ENCODE measurements at places on chromosomes 16 and 17. TPM values are rescaled to one million over a fixed set of nuclear protein-coding genes. Genes with fewer than 3 reads are reported as not detected.

The KRTAP1-5 gene
- not detected for total RNA-seq

The SARM1 gene
- 3.6 TPM for total RNA-seq

The SLC12A3 gene
- under 0.01 TPM for total RNA-seq

The GFAP gene
- total RNA-seq, result 1.1 TPM

The MED13 gene
- total RNA-seq, result 30.5 TPM

The CSH2 gene
- not detected for total RNA-seq

The ZMYND15 gene
- total RNA-seq, result 0.23 TPM

The MILR1 gene
- total RNA-seq, result 6.2 TPM

The RNF227 gene
- 0.98 TPM for total RNA-seq

The EPOP gene
- 0.90 TPM for total RNA-seq

The FAM20A gene
- 0.08 TPM for total RNA-seq

The GP1BA gene
- total RNA-seq, result not detected

The TMC8 gene
- total RNA-seq, result not detected

The GCGR gene
- total RNA-seq, result not detected

The SLC13A2 gene
- not detected for total RNA-seq

The GSG1L gene
- not detected for total RNA-seq

The IRX3 gene
- total RNA-seq, result 2.0 TPM

The MT1E gene
- total RNA-seq, result 148 TPM

The ITGAD gene
- not detected for total RNA-seq

The MAP2K4 gene
- total RNA-seq, result 15.4 TPM

The KRTAP4-9 gene
- not detected for total RNA-seq

The SLC35G3 gene
- not detected for total RNA-seq

The KCNH6 gene
- not detected for total RNA-seq

The MAP3K14 gene
- total RNA-seq, result 1.4 TPM

The CRYM gene
- total RNA-seq, result not detected

The COG1 gene
- total RNA-seq, result 15.3 TPM

The HSPB9 gene
- not detected for total RNA-seq

The KRT39 gene
- 0.12 TPM for total RNA-seq

The PPP1R1B gene
- 3.0 TPM for total RNA-seq

The WWP2 gene
- total RNA-seq, result 15.9 TPM

The KRT32 gene
- not detected for total RNA-seq

The CD300E gene
- total RNA-seq, result not detected

The KRTAP1-1 gene
- not detected for total RNA-seq

The BTBD17 gene
- not detected for total RNA-seq

The DERL2 gene
- 23.2 TPM for total RNA-seq

The STAC2 gene
- total RNA-seq, result under 0.01 TPM

The USP10 gene
- 35.3 TPM for total RNA-seq

The UMOD gene
- total RNA-seq, result not detected

The BRIP1 gene
- total RNA-seq, result 3.5 TPM

The ENKD1 gene
- total RNA-seq, result 13.8 TPM

The GLOD4 gene
- total RNA-seq, result 32.6 TPM

The PYY gene
- not detected for total RNA-seq

The SECTM1 gene
- total RNA-seq, result 22.3 TPM

The TRIM37 gene
- total RNA-seq, result 60.4 TPM

The WNT9B gene
- not detected for total RNA-seq

All from smooth muscle cell of the coronary artery (primary cell).